Fibroblast of skin of right quadriceps (primary cell): ENCODE measurements at places on chromosomes 7 and 10.
A peak's percentile ranks its signal among the peaks of the same experiment; 100 is the strongest.

DNA sequence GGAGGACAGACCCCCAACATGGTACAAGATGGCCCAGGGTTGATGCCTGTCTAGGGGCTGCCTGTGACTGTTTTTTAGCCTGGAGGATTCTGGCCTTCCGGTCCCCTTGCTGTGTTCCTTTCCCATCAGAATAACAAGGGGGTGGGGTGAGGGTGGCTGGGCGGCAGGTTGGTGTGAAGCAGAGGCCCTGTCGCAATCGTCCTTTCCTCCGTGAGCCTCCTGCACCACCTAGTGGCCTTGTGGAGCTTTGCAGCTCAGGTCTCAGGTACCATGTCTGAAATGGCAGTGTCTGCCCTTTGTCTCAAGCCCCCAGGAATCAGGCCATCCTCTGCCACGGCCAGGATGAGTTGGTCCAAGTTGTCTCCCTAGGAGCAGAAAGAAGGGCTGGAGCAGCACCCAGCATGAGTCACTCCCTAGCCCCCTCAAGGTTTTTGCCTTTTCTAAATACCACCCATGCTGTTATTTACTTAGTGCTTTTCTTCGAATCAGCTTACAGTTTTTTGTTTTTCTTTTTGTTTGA is 24.2 kb downstream of the TACR2 start:
- peak; percentile 75 for DNase-seq

DNA sequence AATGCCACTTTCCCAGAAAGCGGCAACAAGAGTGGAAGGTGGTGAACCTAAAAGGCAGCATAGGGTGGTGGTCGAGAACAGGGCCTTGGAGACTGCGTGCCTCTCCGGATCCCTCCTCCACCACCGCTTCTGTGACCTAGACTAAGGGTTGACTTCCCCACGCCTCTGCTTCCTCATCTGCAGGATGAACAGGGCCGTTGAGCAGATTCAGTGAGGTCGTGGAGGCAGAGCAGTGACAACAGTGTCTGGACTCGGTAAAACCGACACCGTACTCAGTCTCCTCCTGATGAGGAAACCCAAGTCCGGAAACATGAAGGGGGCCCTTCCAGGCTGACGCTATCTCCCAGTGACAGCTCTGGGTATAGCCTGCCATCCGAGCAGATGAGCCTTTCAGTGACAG is 162.6 kb downstream of the CELF2 start:
- DNase-seq, result no peak

DNA sequence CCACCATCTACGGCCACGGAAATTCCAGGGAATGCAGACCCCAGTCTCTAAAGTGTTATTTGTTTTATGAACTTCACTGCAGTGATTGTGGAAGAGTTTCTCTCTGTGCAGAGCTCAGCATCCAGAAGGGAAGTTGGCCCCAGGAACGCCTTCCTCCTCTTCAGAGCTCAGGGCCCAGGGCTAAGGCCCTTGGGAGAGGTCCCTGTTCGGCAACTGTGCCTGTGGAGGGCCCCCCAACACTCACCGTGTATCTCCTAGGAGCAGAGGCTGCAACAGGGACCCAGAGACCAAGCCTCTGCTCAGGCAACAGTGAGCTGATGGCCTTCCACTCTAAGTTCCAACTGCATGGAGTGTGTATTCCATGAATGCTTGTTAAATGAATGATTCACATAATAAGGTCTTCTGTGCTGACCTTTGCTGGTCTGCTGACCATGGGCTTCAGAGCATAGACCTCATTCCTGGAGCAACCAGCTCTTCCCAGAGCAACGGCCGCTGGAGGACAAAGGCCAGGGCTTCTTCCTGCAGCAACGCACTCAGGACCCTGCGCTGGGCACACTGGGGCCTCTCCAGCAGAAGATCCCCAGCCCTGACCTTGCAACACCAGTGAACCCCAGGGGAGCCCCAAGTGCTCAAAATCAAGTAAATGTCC is 7.7 kb downstream of the DIP2C start:
- no peak for DNase-seq

- DNase-seq, result peak; percentile 66
These were observed 191.6 kb downstream of the BICC1 start for GRCh38 chr10:58704226-58704625.

DNA sequence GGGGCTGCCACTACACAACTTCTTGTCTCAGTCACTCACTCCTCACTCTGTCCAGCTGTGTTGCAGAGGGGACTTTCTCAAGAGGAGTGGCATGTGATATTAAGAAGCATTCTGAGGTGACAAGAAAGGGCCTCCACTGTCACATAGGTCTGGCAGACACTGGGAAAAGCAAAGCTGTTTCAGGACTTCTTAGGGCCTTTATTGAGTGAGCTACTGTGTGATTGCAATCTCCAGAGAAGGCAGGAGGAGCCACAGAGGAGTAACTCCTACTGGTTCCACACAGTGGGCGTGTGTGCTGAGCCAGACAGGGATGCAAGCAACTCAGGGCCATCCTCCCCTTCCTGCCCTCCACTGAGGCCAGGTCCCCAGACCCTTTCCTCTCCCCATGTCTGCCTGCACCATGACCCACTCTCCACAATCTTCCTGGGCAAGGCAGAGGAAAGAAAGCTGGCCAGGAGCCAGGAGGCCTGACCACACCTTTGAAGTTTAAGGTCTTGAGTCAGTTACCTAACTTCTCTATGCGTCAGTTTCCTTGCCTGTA is 262.0 kb upstream of the ZMIZ1 start:
- no peak for DNase-seq

DNA sequence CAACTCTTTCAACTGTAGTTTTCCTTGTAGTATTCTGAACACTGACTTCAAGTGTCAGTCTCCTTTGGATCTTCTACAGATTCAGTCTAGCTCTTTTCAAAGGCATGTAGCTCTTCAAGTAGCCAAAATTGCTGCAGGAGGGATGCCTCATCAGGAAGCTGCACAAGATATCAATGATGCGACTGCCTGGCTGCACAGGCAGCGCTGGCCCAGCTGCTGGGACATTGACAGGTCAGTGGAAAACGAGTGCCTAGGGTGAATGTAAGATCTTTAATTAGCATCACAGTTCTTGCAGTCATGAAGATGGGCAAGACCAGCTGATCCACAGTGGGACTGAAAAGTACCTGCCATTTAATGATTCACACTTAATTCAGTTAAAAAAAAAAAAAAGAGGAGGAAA is 167.6 kb downstream of the ANK3 start:
- DNase-seq, result no peak

GRCh38 chr10:103441206-103441605 is 11.0 kb downstream of the CALHM2 start:
- no peak for DNase-seq

- no peak for DNase-seq
These were observed 106.8 kb downstream of the APBB1IP start for GRCh38 chr10:26544932-26545331.
